Stimulated activated CD4-positive, alpha-beta T cell treated with anti-CD3 and anti-CD28 coated beads, Interleukin-12 subunit alpha, Interleukin-12 subunit beta, amount 100 ng/mL, for 4 hours (primary cell): ENCODE measurements at places on chromosomes 5 and 9.

DNA sequence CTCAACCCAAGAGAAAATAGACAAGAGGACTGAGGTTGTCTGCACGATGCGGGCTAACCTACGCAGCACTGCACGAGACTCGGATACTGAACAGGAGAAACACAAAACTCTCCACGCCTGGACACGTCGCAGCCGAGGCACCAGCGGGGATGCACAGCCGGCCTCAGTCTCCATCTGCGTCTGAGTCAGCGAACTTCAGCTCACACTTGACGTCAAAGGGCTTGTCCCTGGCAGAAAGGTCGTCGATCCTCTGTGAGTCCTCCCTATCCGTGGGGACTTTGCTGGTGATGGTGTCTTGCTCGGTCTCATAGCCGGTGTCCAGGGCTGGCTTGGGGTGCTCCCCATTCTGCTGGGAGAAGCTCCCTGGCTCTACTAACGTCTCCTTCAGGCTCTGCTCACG is 60.2 kb downstream of the SECISBP2 start:
- DNase-seq, result no peak

DNA sequence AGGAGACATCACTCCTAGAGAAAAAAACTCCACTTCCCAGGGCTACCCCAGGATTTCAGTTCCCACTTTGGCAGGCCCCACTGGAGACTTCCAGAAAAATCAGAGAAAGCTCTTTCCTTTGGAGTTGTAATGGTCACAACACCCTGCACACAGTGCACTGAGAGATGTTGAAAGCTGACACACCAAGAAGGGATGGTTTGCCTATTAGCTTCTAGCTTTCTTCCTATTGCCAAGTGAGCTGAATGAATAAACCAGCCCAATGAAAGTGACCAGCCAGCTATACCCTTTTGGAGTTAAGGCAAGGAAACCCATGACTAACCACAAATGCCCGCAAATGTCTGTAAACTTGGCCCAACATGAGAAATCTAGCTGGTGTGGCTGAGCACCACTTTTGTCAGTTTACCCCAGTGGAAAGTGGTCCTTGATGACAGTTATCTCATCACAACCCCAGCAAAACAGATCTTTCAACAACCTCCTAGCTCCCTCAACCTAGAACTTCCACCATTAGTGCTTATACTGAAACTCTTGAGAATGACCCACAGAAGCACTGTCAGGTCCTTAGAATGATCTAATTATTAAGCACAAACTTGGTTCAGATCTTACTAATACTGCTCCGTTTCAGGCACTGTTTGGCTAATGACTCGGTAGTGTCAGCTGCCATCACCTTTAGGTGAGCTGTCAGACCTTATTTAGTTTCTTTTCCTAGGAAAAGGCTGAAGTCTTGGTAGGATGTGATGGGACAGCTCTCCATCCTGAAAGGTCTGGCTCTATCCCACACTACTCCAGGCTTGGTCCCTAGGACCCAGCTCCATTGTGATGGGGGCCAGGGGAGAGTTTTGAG is 11.2 kb downstream of the IRF1 start:
- no peak for DNase-seq

DNA sequence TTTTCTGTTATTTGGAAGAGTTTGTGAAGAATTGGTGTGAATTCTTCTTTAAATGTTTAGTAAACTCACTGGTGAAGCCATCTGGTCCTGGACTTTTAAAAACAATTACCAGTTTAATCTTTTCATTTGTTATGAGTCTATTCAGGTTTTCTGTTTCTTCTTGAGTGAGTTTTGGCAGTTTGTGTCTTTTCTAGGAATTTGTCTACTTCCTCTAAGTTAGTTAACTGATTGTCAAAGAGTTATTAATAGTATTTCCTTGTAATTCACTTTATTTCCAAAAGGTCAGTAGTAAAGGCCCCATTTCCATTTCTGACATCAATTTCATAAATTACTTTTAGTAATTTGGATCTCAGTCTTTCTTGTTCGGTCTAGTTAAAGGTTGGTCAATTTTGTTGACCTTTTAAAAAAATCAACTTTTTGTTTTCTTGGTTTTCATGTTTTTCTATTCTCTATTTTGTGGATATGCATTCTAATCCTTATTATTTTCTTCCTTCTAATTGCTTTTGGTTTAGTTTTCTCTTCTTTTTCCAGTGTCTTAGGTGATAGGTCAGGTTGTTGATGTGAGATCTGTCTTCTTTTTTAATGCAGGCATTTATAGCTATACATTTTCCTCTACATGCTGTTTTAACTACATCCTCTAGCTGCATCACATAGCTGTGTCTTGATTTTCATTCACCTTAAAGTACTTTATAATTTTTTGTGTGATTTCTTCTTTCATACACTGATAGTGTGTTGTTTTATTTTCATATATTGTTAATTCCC is 7.3 kb upstream of the SMIM3 start:
- no peak for DNase-seq

DNA sequence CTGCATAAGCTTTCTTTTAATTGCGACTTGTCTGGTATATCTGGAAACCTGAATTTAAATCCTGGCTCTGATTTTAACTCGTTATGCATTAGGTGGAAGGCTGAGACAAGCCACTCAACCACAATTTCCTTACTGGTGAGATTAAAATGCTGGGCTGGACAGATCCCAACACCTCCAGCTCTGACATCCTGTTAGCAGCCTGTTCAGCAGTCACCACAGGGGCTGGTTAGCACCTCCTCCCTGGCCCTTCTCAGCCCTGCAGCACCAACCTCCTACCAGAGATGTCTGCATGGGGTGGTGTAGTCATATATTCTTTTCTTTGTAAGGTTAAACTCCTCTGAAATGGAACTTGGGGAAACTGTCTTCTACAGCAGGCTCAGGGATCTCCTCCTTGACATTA is 156.5 kb upstream of the NFIL3 start:
- DNase-seq, result no peak

DNA sequence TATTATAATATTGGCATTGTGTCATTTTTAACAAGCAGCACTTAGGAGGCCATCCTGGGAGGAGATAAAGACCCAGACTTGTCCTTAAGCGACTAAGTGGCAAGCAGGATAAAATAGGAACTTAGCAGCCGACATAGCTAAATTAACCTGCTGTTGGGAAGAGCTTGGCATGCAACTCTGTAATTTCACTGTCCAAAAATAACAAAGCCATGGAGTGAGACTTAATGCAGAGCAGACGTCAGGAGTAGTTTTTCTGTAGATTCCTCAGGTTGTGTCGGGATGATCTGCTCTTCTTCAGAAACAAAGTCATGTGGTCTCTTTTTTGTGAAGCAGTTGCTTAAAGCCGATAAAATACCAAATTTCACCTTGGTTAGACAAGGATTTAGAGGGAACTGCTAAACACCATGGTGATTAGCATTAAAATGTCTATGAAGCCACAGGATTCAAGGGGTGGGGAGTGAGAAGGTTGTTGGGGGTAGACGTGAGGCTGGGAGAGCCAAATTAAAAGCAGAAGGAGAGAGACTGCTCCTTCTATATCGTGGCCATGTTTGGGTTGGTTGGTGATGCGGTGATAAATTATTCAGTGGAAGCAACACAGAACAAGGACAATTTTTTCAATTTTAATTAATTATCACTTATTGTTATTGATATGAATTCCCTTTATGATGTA is 303.0 kb downstream of the CSNK1G3 start:
- DNase-seq, result no peak

DNA sequence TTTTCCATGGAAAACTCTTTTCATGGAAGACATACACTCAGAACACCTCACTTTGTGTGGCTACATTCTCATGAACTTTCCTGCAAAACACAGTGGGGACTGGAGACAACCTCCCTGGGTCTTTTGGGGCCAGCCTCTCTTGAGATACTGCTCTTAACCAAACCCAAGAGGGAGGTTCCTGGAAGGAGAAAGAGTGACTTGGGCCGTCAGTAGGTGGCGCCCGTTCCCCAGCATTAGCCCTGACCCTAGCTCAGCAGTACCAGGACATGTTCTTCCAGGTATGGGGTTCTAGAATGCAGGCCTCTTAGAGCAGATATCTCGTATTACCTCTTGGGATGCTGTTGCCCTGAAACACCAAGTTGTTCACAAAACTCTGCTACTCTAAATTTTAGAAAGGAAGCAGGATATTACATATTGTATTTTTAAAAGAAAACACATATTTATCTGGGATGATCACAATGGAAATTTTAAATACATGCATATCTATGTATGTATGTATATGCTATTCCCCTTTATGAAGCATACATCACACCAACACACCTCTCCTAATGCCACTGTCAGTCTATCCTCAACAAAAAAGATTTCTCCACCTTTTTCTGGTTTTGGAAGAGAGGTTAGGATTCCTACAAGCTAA is 15.8 kb upstream of the GLIS3 start:
- peak; percentile 78 for DNase-seq

GRCh38 chr9:20985851-20986600 is 45.4 kb downstream of the HACD4 start:
- no peak for DNase-seq

DNA sequence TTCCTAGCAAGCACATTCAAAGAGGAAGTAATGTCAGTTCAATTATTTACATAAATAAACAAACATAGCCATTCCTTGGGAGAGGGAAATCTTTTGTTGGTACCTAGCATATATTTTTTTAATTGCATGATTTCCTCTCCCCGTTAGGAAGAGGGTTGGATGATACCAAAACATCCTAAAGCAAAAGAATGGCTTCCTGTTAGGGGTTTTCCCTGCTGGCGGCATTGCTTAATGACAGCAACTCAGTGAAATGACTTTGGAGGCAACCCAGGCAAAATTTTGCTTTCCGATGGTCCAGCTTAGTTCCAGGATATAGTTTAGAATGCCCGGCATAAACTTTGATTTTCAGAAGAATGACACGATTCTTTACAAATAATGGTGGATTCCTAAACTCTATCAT is 73.2 kb downstream of the MAT2B start:
- no peak for DNase-seq

GRCh38 chr5:32955814-32956213 is 244.7 kb downstream of the NPR3 start:
- DNase-seq, result no peak

DNA sequence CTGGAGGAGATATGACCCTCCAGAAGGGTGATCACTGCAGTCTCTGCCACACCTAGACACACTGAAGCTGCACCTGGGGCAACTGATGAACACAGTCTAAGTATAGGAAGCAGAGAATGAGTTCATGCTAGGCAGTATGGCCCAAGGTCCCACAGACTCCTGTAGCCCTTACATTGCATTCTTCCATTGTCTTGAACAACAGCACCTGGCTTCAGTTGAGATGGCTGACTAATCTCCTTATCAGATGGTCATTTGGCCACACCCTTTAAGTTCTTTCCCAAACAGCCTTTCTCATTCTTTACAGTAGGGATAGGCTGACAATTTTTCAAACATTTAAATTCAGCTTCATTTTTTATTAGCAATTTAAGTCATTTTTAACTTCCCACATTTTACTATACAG is 23.1 kb downstream of the CENPK start:
- no peak for DNase-seq

DNA sequence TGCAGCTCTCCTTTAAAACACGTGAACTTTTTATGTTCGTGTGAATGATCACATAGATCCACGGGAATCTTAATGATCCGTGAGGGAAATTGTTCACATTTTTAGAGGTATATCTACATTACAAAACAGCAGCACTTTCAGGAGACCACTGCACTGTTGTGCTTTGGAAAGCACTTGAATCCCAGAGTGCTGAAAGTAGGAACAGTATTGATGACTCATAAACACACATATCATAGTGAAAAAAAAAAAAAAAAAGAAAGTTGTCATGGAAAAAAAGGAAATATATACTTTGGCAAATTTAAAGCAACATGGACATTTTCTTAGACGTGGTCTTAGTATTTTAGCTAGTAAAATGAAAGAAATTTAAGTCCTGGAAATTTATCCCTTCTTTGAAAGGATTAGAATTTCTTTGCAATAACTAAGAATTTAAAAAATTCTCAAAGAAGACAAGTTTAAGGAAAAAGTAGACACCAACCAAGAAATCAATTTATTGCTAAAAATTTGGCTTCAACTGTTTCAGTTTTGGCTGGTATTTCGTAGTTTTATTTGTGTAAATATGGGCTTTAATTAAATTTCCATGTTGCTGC is 55.4 kb downstream of the ADGRV1 start:
- no peak for DNase-seq

DNA sequence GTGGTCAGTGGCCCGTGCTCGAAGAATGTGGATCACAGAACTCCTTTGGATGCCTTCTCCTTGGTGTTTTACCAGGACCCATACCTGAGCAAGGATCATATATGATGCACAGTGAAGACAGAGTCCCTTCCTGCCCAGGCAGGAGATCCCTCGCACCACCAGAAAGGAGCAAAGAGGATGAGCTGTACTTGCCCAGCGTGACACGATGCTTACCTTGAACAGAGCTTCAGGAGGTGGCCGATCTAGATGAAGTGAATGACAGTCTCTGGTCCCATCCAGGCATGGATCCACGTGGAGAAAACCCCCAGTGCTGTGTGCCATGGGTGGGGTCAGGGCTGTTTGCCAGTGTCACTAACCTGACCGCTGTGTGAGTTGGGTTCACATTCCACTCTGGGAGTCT is 455.4 kb downstream of the GADD45G start:
- DNase-seq, result no peak

DNA sequence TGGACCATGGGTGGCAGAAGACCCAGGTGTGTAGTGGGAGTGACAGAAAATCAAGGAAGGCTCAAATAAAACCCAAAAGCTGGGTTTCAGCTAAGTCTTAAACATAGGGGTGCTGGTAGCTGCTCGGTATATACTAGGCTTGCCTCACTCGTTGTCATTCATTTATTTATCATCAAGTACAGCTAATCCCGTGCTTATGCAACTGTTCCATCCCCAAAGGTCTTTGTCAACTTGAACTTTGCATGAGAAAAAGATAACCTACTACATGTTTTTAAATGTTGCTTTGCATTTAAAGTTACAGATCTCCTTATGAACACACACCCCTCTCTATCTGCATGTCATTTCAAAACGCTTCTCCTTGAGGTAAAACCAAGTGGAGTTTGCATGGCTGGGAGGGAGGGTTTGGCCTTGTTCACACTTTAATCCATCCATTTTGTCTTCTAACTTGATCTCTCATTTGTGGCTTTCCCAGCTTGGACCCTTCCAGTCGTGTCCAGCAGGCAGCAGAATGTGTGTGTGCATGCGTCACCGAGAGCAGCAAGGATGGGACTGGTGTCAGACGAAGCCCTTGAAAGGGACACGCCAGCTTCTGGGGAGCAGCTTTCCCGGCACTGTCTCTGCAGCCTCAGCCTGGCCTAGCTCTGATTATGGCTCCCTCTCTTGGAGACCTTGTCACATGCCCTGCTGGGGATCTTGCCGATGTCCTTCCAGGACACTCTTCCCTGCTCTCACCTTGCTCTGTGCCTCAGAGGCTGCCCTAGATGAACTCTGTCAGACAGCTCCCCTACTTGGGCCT is 133.5 kb downstream of the GADD45G start:
- DNase-seq, result no peak

DNA sequence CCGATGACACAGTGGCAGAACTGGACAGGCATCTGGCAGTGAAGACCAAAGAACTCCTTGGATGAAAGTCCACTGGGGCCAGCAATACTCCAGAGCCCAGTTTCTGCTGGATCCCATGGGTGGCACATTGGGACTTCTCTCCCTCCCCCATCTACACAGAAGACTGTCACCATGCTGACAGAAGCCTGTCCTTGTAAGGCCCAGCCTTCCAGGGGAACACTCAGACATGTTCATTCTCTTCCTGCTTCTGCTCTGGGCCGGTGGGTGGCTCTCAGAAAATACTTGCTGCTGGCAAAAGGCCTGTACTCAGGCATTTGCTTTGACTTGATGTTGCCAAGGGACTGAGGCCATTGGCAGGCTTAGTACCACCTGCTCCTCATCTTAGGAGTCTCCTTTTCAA is 48.3 kb upstream of the PTGS1 start:
- no peak for DNase-seq

GRCh38 chr5:136526791-136527190 is 161.4 kb upstream of the TRPC7 start:
- no peak for DNase-seq
